Bronchus fibroblast of lung (primary cell): ENCODE measurements at places on chromosomes 1 and 21. TPM values are rescaled to one million over a fixed set of nuclear protein-coding genes. Genes with fewer than 3 reads are reported as not detected.

Gene SPAG17
- total RNA-seq: not detected in 2 replicates

Gene G0S2
- total RNA-seq: 63.6 and 66.9 TPM in 2 replicates

Gene RIPPLY3
- not detected in 2 replicates for total RNA-seq

Gene PRR9
- not detected in 2 replicates for total RNA-seq

Gene MAPKAPK2
- 39.5 and 45.9 TPM in 2 replicates for total RNA-seq

Gene CD1B
- not detected in 2 replicates for total RNA-seq

Gene ADAMTS4
- 3.6 and 3.7 TPM in 2 replicates for total RNA-seq

Gene TBX15
- under 0.01 and 0.34 TPM in 2 replicates for total RNA-seq

Gene LCE1A
- total RNA-seq: not detected in 2 replicates

Gene PADI2
- under 0.01 TPM in 1 of 2 replicates, not detected in the other for total RNA-seq

Gene SNX7
- 18.4 and 22.7 TPM in 2 replicates for total RNA-seq

Gene DMRTA2
- not detected in 2 replicates for total RNA-seq

Gene GJA5
- not detected in 2 replicates for total RNA-seq

Gene LRRC53
- total RNA-seq: not detected in 2 replicates

Gene BMP8B
- not detected in 2 replicates for total RNA-seq
